Kasumi-1 (cell line): ENCODE measurements at places on chromosomes 2 and 18.
A peak's percentile ranks its signal among the peaks of the same experiment; 100 is the strongest.

- no peak for DNase-seq
These were observed 6.8 kb downstream of the ZCCHC2 start for GRCh38 chr18:62529597-62529996.

DNA sequence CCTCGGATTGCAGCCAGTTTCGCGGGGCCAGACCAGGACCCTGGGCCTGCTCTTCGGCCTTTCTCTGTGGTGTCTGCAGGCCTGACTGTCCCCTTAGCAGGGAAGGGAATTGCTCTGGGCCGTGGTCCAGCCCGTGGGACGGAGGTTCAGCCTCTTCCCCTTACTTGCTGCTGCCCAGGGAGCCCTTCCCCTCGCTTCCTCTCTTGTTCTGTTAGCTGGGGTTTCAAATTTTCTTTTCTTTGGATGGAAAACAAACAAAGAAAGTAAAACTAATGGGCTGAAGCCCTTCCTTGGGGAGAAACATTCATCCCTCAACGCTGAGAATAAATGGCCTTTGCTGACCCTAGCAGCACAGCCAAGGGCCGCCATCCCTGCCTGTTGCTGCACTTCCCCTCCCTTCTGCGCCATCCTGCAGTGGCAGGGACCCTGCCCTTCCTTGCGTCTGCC is 52.4 kb downstream of the ASAP2 start:
- no peak for DNase-seq

GRCh38 chr2:185618625-185619024 is 120.0 kb upstream of the FSIP2 start:
- no peak for DNase-seq

DNA sequence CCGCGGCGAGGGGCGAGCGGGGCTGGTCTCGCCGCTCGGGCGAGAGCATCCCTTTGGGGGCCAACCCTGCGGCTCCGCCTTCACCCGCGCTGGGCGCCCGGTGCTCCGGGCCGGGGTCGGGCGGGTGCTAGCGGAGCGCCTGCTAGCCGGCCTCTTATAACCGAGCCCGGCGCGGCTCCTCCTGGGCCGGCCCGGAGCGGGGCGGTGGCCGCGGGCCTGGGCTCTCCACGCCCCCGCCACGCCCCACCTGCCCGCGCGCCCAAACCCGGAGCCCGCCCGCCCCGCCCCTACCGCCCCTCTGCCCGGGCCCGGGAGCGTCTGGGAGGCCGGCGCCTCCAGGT is at the start of gene FOXI3:
TSS of gene FOXI3 (minus strand) at position 129 of the 341 bp plus-strand sequence. CDS start 158 bp downstream, outside the sequence.
- no peak for DNase-seq

GRCh38 chr2:150526006-150526405 is 38.5 kb upstream of the RND3 start:
- DNase-seq: no peak

GRCh38 chr2:144510294-144510991 is 9.5 kb downstream of the ZEB2 start:
- DNase-seq: peak; percentile 26

DNA sequence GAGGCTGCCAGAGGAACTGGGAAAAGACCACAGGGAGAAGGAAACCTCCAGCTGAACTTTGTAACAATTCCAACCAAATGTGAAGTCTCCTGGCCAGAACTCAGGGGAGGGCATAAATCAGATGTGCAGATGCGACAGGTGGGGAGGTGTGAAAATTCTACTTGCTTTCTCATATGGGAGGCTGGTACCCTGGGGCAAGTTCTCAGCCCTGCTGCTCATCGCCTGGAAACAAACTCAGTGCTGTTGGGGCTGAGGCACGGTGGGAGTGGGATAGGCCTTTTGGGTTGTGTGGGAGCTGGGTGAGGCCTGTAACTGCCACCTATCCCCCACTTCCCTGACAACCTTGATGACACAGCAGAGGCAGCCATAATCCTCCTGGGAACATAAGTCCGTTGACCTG is 179.6 kb downstream of the ASB1 start:
- DNase-seq: no peak

DNA sequence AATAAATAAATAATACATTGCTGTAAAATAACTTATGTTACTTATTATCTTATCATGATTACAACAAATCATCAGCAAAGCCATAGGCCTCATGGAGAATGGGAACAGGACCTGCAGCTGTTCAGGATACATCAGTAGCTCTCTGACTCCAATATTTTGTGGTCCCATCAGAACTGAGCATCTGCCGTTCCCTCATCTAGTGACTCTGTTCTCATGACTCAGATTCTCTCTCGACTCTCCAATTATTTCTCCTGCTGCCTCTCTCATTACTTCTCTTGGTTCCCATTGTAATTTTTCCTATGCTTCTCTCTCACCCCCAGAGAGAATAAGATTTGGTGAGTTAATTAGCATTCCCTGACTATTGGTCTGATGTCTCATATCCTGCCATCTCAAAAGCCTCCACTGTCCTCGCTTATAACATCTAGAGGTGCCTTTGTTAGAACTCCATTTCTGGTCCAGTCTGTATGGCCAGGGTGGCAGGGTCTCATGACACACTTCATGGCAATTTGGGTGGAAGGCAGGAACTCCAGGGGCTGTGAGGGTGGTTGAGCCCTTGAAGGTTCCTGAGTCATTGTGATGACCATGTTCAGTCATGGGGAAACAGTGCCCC is 78.0 kb upstream of the TANC1 start:
- no peak for DNase-seq

- no peak for DNase-seq
These were observed 137.4 kb downstream of the CALCRL start for GRCh38 chr2:187310701-187311100.

DNA sequence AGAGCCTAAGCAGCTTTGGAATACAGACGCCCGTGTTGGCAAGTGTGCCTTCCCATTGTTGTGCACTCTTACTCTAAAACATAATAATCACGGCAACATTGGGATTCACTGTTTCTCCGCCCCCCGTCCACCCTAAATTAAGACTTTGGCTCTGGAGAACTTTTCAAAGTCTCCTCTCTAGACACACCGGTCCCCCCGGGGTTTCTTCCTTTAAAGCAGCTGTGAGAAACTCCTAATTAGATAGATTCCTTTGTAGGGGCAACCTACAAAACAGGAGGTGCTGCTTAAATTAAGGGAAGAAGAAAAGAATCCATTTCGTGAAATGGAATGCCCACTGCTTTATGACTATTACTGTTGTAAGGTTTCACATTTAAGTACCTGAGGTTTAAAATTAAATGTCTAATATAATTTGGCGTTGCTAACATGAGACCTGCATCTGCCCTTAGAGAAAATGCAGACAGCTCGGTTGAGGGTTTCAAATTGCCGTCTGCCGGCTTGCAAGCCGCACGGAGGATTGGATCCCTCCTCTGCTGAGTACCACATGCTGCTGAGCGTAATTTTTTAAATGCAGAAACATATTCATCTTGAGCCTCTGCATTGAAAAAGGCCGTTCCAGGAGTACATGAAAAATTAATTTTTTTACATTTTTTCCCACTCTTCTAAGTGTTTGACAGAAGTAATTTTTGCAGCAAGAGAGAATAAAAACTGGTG is 233.3 kb downstream of the GBX2 start:
- DNase-seq: no peak

- no peak for DNase-seq
These were observed 116.0 kb downstream of the ZEB2 start for GRCh38 chr2:144403933-144404332.

DNA sequence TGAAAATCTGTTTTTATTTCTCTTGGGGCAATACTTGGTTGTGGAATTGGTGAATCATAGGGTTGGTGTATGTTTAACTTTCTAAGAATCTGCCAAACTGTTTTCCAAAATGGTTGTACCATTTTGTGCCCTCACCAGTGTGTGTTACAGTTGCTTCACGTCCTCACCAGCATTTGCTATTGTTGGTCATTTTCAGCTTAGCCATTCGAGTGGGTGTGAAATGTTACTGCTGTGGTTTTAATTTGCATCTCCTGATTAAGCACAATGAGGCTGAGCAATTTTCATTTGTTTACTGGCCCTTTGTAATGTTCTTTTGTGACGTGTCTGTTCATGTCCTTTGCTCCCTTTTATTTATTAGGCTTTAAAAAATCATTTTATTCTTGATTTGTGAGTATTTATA is 49.7 kb downstream of the FOSL2 start:
- no peak for DNase-seq

DNA sequence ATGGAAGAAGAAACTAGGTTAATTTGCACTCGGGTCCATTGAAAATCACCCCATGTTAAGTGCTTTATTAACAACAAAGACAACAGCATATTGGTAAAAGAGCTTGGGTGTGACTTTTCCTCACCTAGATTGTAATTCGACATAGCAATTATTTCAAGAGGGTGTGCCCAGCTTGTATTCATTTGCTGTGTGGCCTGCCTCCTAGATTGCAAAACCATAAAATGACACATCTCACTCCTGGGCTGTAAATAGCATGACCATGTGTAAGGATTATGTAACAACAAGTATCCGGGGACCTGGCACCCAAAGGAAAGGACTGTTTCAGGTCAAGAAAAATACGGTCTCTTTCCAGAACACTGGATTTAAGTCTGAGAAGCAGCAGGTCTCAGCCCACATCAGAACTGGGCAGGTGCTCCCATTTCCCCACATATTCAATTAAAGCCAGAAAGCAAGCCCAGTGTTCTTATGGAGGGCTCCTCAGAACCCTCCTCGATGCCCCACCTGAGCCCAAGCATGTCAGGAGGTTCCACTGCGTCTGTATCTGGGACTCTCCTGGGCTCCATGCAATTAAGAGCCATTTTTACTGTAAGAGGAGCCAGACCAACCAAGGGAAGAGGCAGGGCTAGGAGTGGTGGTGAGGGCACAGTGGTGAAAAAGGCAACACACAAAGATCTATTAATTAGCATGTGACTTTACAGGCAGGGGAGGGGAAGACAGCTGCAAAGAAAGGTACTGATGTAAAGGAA is 39.2 kb downstream of the MREG start:
- DNase-seq: peak; percentile 6

- DNase-seq: no peak
These were observed 6.7 kb upstream of the RBM45 start for GRCh38 chr2:178105566-178105965.

- DNase-seq: no peak
These were observed 13.1 kb upstream of the RAB31 start for GRCh38 chr18:9694952-9695495.

GRCh38 chr2:98459496-98460175 is 15.0 kb downstream of the INPP4A start:
- no peak for DNase-seq
